ENCODE measurements at places on chromosomes 5 and 9.

- no peak for DNase-seq
Observed at GRCh38 chr9:88537761-88538091, 2.7 kb downstream of the NXNL2 start.

- no peak for DNase-seq
Observed at GRCh38 chr9:134671341-134672113, 29.9 kb downstream of the COL5A1 start.

DNA sequence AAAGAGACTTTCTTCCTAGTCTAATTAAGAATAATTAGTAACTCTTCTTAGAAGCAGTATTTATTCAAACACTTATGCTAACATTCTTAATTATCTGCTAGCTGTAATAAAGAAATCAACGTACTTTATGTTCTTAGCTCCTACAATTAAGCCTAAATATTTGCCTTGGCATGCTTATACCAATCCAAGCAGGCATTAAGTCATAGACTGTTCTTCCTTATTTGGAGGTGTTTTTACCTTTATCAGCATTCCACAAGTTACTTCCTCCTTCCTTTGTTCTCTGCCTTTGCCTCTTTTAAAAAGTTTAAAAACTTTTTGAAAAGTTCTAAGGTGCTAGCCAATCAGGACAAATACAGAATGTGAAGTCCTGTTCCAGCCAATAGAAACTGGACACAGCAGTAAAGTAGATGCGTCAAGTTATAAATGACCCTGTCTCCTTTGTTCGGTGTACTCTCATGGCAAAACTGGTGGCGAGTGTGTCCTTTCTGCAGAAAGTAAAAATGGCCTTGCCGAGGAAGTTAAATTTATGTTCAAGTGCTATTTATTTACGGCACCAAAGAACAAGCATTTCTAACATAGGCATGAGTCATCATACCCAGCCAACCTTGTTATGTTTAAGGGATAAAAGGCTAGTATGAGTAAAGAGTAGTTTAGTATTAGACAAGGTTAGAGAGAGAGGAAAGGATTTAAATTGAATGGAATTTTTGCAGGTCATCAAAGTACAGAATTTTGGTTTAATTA lies 58.6 kb downstream of the GPBP1 start:
- DNase-seq: no peak

DNA sequence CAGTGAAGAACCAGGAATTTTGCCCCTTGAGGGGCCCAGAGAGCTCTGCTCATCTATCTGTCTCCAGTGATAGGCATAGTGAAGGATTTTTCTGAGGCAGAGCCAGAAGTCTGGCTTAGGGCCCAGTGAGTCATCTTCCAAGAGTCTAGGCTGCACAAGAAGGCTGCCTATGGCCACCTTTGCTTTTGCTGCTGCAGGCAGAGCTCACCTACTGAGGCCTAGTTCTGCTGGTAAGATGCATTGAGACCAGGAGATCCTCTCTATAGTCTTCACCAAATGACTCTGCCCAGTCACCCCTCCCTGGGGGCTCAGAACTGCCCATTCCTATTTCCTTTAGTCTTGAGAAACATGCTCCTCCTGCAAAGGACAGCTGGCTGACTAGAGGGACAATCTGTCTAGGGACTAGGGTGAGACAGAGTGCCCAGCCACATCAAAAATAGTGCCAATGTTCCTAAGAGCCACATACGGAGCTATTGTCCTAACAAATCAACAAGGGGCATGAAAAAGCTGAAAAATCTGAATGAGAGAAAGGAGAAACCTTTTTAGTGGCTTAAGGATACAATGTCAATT lies 40.3 kb upstream of the CDKN2AIPNL start:
- DNase-seq: no peak

DNA sequence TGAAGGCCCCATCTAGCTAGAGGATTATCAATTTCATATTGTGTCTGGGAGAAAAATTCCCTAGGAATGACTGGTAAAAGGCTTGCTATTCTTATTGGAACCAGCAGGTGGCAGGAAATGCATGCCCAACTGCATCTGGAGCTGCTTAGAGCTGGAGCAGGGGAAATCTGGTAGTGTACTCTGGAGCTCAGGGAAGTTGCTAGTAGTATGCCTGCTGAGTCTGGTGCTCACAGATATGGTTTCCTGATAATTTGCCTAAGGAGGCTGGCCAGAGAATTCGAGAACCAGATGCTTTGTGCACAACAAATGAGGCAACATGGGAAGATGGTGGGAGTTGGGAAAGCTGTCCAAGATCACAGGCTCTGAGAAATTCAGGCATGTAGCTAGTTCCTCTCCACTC lies 53.7 kb downstream of the G3BP1 start:
- DNase-seq: no peak

DNA sequence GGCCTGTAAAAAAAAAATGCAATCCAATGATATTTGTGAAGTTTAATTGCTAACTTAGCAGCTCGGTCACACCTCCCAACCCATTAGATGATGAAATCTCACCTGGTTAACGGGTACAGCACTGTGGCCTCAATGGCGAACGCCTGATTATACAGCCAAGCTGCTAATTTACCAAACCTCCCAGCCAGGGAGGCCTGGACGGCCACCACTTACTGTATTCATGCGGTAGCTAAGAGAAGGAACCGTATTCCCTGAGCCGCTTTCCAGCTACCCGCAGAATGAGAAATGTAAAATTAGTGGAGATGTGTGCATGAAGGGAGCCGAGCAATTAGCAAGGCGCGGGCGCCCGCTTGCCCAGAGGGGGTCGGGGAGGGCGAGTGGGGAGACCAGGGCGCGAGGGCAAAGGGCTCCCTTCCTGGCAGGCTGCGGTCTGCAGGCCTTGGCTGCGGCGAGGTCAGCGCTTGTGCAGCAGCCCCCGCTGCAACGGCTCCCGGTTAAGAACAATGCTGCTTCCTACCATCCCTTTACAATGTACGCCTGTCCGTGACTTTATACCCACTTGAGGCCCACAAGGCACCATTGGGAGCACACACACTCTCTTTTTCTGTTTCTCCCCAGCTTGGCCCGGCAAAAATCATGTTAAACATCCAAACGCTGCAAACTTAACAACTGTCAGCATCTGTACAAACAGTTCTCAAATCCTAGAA lies 70.4 kb upstream of the TBCA start:
- DNase-seq: no peak

GRCh38 chr5:137341831-137342230 lies 157.3 kb downstream of the SPOCK1 start:
- DNase-seq: no peak

DNA sequence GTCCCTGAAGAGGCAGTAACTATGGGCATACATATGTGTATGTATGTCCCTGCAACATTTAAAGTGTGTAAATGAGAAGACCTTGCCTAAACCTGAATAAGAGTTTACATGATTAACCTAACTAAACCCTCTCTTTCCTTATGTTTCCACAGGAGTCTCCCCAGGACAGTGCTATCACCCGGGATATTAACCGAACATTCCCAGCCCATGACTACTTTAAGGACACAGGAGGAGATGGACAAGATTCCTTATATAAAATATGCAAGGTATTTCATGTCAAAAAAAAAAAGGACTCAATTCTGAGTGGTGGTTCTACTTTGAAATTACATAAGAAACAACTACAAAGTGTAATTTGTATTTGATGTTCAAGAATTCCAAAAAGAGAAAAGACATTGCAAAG lies 31.7 kb downstream of the GPR21 start:
- no peak for DNase-seq

DNA sequence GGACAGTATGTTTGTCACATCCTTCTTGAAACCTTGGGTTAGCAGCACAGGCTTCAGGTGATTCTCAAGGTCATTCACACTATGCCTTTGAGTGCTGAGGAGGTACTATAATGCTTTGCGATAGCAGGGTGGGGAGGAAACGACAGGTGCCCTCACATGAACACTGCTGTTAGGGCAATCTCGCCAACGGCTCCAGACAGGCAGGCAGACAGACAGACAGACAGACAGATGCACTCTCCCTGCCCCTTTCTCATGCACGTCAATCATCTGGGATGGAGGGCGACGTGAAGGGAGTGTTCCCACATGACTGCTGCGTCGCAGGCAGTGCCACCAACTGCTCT lies 82.9 kb downstream of the RAPGEF1 start:
- DNase-seq: no peak

DNA sequence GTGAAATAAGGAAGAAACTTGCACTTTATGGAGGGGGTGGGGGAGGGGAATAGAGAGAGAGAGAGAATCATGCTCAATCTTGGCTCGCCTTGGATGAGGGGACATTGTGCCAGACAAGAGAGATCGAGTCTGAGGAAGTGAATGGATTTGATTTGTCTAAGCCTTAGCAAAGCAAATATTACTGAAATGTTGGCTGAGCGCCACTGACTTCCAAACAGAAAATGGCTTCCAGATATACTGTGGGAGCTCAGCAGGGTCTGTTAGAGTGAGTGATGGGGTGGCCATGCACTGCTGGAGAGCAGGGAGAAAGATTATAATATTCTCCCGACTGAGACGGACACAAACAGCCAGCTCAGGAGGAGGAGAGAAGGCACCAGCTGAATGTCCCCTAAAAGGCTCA lies 34.5 kb downstream of the BRINP1 start:
- no peak for DNase-seq

- DNase-seq: peak; percentile 85
Observed at GRCh38 chr5:177500685-177501522, 3.5 kb upstream of the PDLIM7 start.

- DNase-seq: no peak
Observed at GRCh38 chr9:135242406-135242805, 154.9 kb downstream of the OLFM1 start.

DNA sequence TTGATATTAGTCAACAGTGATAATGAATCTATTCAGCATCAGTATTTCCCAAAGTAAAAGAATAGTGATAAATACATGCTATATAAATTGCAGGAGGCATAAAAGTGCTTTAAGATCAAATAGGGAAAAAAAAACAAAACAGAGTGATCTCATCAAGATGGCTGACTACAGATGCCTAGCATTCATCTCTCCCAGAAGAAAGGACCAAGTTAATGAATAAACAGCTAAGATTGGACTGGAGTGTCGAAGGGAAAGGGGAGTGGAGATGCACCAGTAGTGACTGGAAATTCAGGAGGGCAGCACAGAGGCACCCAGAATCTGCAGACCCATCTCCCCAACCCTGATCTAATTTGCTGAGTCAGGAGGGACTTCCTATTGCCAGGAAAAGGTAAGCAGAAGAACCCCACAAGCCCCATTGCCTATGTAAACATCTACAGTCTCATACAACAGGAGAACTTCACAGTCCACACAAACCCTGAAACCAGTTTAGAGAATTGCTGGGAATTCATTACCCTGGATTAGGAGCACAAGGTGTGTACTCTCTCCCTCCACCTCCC lies 699.4 kb downstream of the PTPRD start:
- DNase-seq: no peak

DNA sequence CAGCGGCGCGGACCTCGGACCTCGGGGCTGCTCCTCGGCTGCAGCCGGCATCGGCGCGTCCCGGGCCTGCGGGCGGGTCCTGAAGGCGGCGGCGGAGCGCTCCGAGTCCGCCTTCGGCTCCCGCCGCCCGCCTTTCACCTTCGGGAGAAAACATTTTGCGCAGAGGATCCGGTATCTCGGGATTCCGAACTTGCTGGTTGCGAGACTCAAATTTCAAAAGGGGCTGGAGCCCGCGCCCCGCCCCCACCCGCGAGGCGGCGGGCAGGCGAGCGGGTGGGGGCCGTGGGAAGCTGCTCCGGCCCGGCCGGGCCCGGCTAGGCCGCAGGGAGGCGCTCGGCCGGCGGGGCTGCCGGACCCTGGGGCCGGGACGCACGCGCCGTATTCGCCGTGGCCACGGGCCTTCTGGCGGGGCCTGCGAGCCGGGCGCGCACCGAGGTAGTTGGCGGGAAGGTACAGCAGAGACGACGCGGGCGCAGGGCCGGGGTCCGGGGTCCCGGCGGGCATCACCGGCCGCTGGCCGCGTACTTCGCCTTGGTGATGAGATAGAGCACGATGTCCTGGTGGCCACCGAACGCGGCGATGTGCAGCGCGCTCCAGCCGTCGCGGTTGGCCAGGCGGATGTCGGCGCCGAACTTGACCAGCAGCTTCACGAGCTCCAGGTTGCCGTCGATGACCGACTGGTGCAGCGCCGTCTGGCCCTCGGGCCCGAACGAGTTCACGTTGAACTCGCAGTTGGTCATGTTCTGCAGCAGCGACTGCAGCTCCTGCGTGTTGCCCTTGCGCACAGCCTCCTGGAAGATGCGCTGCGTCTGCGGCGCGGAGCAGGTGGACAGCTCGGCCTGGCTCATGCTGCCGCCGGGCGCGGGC lies 757 bp downstream of the NRARP start:
- no peak for DNase-seq

GRCh38 chr5:98333921-98334320 lies 439.5 kb upstream of the RGMB start:
- no peak for DNase-seq

DNA sequence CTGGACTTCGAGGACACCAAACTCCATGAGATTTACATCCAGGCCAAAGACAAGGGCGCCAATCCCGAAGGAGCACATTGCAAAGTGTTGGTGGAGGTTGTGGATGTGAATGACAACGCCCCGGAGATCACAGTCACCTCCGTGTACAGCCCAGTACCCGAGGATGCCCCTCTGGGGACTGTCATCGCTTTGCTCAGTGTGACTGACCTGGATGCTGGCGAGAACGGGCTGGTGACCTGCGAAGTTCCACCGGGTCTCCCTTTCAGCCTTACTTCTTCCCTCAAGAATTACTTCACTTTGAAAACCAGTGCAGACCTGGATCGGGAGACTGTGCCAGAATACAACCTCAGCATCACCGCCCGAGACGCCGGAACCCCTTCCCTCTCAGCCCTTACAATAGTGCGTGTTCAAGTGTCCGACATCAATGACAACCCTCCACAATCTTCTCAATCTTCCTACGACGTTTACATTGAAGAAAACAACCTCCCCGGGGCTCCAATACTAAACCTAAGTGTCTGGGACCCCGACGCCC lies 1.3 kb downstream of the PCDHGC3 start:
- DNase-seq: no peak

GRCh38 chr5:122182491-122182921 lies 53.2 kb downstream of the ZNF474 start:
- no peak for DNase-seq

DNA sequence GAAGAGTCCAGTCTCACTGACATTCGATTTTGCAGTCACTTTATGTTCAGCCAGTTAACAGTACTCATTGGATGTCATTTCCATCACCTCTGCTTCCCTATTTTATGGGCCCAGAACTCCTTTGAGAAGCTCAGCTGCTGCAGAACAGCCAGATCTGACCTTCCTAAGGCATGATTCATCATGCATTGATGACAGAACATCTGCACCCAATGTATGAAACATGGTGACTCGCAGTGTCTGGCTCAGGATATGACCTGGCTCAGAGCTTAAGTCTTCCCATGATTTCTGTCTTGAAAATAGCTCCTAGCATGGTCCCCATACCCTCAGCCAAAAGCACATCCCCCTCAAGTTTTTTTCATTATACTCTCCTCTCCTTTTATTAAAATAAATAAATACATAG lies 92.6 kb upstream of the TRIM32 start:
- DNase-seq: no peak

GRCh38 chr9:76876098-76876497 lies 29.8 kb downstream of the PRUNE2 start:
- no peak for DNase-seq

- no peak for DNase-seq
Observed at GRCh38 chr9:91045041-91045440, 243.4 kb downstream of the SYK start.

GRCh38 chr5:148541054-148541835 lies 113.1 kb downstream of the HTR4 start:
- no peak for DNase-seq

GRCh38 chr5:12876541-12877298 lies 972.5 kb upstream of the CTNND2 start:
- no peak for DNase-seq

- peak; percentile 2 for DNase-seq
Observed at GRCh38 chr5:91101600-91102379, 281.3 kb downstream of the ARRDC3 start.

Measured in stimulated activated CD4-positive, alpha-beta T cell treated with anti-CD3 and anti-CD28 coated beads, Interleukin-1b, Interleukin-23, amount 100 ng/mL, for 1 hour (primary cell).